ENCODE measurements at places on chromosomes 1 and 21. TPM values are rescaled to one million over a fixed set of nuclear protein-coding genes. Genes with fewer than 3 reads are reported as not detected.

FCGR3A gene
- total RNA-seq: not detected

SLC6A9 gene
- total RNA-seq: 2.4 TPM

DHRS3 gene
- total RNA-seq: 152 TPM

WDR64 gene
- not detected for total RNA-seq

TCEANC2 gene
- 5.2 TPM for total RNA-seq

All from bronchial smooth muscle cell (primary cell).